ENCODE measurements at places on chromosomes 4 and X.

DNA sequence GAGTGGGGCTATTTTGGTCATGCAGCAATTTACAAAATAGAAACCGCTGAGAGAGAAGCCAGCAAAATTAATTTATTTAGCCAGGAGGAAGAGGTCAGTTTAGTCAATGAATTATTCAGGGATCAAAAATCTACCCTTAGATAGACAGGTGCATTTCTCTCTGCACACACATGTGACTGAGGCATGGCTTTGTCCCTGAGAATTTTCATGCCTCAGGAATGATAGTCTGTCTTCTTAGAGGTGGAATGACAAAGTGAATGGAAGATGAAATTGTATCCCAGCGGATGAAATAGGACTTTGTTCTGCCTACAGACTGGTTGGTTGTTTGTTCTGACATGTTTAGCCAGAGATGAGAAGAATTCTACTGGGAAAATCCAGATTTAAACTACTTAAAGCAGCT is 46.0 kb downstream of the ANKRD50 start:
- DNase-seq, result no peak

DNA sequence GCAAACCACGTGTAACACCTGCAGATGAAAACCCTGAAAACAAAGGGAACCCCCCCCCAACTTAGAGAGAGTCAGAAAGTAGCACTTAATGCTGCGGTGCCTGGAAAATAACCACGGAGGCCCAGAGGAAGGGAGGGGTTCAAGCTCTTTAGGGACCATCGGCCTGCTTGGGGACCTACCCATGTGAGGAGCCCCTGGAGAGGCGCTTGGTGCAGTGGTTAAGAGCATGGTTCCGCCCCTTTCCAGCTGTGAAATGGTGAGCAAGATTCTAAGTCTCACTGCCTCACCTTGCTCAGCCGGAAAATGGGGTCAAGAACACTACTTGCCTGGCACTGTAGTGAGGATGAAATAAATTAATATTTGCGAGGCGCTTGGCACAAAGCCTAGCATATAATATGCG is 13.8 kb downstream of the SLC25A5 start:
- no peak for DNase-seq

GRCh38 chr4:10740891-10741620 is 56.5 kb upstream of the CLNK start:
- DNase-seq, result no peak

DNA sequence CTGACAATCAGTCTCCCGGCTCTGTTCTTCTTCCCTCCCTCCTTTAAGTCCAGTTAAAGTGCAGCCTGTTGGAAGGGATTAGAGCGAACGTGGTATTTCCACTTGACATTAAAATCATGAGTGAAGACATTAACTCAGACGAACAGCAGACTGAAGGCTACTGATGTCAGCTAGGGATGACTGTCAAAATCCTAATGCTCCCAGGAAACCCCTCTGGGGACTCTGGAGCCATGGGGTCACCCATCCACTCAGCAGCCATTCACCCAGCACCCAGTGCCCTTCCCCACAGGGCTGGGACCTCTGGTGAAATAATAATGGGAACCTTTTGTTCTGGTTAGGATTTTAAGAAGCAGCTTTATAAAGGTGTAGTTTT is 113.9 kb downstream of the DRD5 start:
- DNase-seq, result no peak

Measured in iris pigment epithelial cell (primary cell).